ENCODE measurements at places on chromosomes 13 and 19.

DNA sequence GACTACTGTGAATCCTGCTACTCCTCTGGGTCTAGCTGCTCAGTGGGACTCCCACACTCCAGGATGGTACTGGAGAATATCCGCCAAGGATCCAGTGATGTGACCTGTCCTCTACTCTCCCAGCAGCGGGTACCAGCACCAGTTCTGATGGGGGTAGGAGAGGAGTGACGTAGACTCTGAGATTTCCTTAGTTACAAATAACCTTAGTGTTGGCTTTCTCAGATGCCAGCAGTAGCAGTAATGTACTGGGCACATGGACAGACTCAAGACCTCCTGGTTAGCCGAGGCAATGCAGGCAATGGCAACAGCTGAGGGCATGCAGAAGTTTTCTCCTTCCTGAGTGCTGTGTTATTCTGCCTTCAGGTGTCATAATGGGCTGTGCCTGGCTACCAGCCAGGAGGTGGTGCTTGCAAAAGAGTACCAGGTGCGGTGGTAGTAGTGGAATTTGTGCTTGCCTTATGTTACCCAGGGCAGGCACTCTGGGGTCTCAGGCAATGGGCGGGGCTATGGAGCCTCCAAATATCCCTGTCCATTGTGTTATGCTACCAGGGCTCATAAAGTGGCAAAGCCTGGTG lies 105.3 kb upstream of the KLF5 start:
- DNase-seq, result no peak

- DNase-seq, result no peak
Measured at GRCh38 chr13:80213201-80213600, 127.7 kb downstream of the SPRY2 start.

DNA sequence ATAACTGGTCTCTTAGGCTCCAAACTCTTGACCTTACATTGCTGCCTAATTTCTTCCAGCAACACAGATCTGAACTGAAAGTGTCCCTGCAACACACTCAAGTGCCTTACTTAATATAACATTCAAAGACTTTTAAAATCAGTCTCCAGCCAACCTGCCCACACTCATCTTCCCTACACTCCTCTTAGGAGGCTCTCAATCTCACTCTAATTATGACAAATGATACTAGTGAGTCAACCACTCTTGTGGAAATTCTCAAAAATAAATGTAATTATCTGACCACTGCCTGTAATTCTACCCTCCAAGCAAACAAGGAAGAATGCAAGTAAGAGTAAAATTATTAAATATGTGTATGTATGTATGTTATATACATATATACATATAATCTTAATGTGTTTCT lies 348.1 kb upstream of the MIR17HG start:
- no peak for DNase-seq

DNA sequence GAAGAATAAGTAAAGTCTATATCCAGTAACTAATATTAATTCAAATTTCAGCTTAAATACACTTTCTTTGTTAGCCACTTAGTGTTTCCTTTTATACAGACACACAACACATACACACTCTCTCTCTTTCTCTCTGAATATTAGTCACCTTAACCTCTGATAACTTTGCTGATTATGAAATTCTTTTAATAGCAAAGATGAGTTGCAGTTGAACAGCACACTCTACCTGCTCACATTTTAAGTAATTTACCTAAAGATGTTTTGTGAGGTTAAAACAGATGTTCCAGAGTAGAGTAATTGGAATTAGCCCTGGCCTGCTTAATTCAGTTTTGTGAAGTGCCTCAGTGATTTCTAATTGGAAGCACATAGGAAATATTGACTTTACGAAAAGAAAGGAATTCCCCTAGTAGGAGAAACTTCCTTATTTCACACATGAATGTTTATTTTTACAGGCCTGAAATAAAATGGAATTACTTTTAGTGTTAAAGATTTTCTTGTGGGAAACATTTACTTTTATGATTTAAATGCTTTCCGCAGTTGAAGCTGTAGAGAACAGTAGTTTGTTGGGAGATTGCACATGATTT lies 184.3 kb downstream of the MYO16 start:
- no peak for DNase-seq

DNA sequence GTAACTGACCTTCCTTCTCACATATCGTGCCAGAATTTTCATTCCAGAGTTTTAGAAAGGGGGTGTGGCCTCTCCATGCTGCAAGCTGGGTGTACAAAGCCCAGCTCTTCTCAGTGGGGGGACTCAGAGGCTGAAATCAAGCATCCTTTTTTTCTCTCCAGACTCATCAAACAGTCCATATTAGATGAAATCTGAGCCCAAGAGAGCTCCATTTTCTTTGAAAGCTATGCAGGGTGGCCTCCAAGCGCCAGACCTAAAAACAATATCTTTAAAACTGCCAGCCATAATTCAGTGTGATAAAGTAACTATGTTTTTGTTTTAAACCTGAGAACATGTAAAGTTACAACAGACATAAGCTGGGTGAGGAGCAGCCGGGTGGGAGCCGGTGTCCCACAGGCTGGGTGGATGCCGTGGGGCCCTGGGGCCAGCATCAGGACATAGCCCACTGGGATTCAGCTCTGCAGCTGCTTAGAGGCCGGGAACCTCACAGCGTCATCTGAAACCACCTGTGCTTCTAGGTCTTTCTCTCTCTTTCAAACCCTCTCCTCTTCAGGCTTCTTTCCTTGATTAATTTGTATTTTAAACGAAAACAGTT lies 249.2 kb downstream of the ZNF536 start:
- no peak for DNase-seq

DNA sequence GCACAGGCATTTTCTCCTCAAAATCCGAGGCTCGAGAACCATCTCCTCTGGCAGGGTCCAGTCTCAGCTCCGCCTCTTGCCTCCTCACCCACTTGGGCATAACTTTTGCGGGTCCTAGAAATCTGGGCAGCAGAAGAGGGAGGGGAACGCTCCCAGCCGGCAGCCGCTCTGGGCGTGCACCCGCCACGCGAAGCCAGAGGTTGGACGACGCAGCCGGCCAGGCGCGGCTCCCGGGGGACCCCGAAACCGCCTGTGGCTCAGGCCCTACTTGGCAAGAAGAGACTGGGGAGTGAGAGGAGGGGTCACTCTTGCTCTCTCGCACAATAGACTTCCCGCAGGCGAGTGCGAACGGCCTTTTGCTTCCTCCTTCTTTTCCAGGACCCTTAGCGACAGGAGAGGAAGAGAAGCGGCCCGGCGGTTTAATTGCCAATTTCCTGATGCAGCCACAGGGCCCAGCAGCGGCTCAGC lies 6.0 kb upstream of the SOX1 start:
- no peak for DNase-seq

- DNase-seq, result no peak
Measured at GRCh38 chr13:29187584-29187983, 367.4 kb downstream of the MTUS2 start.

Measured in CD4-positive, alpha-beta T cell treated with Interleukin-2 at 100 ng/mL for 4 hours (primary cell).